ENCODE measurements at places on chromosomes 2 and 18.

DNA sequence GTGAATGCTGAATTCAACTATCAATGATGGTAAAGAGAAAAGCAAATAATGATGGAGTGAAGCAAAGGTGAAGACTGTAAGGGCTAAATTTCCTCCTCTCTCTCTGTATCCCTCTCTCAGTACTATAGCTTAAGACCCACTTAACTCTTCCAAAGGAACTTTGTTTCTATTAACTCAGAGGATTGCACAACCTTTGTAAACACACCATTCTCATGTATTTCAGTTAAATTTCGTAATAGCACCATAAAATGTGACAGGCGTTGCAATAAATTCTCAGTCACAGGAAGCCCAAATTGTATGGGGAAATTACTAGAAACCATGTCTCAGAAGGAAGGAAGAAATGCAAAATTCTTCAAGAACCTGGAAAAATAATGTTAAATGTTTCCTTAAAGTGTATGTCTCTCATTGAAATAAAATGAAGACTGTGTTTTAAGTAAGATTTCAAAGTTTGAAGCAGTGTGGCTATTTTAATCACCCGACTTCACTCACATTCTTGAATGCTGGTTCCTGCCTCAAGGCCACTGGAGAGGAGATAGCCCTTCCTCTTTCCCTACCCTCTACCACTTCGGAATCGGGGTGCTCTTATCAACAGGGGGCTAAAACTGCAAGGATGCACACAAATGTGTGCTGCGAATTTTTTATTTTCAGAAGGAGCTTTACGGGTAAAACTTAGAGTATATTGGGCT lies 112.1 kb downstream of the FTCDNL1 start:
- DNase-seq: no peak

GRCh38 chr2:235030126-235030525 lies 78.3 kb downstream of the SH3BP4 start:
- no peak for DNase-seq

DNA sequence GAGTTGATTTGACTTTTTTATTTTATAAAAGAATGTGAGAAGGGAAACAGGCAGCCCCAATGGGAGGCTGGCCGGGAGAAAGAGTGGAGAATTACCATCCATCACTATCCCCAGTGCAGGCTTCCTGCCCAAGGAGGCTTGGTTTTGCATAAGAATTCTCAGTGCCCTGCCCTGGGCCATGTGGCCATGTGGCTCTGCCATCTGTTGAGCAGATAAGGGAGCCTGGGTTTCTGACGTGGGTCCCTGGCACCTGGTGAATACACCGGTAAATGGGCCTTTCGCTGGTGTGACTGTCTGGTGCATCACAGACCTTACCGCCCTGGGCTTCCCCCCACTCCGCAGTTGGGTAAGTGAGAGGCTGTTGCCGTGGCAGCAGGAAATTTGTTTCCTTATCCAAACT lies 54.5 kb upstream of the TMEM163 start:
- DNase-seq: no peak

- DNase-seq: no peak
Observed at GRCh38 chr18:52716973-52717372, 377.0 kb downstream of the DCC start.

DNA sequence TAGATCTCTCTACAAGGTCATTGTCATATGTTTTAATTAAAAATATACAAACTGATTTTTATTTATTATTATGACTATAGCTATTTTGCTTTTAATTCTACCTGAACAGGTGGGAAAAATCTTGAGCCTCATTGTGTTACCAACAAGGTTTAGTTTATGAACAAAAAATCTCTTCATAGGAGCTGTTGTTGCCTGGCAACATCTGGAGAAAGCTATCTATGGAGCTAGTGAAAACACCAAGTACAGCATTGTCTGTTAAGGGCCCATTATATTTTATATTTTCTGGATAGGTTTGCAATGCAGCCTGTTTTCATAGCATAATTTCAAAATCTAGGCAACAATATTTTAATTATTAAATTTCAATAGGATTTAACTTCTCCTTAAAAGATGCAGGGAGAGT lies 383.0 kb upstream of the TMEFF2 start:
- DNase-seq: no peak

DNA sequence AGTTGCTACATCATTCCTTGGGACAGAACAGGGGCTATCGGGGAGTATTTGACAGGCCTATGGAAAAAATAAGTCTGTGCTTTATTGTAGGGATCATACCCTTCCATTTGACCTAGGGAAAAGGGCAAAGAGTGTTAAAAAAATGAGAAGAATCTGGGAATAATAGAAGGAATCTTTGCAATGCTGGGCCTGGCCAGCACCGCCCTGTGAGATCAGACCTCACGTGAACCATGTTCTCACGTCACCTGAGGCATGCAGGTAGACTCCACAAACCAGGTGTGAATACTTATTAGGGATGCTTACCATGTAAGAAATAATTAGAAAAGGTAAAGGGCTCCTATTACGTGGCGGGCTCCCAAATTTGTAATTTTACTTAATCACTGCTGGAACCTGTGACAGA lies 177.5 kb upstream of the GATA6 start:
- no peak for DNase-seq

DNA sequence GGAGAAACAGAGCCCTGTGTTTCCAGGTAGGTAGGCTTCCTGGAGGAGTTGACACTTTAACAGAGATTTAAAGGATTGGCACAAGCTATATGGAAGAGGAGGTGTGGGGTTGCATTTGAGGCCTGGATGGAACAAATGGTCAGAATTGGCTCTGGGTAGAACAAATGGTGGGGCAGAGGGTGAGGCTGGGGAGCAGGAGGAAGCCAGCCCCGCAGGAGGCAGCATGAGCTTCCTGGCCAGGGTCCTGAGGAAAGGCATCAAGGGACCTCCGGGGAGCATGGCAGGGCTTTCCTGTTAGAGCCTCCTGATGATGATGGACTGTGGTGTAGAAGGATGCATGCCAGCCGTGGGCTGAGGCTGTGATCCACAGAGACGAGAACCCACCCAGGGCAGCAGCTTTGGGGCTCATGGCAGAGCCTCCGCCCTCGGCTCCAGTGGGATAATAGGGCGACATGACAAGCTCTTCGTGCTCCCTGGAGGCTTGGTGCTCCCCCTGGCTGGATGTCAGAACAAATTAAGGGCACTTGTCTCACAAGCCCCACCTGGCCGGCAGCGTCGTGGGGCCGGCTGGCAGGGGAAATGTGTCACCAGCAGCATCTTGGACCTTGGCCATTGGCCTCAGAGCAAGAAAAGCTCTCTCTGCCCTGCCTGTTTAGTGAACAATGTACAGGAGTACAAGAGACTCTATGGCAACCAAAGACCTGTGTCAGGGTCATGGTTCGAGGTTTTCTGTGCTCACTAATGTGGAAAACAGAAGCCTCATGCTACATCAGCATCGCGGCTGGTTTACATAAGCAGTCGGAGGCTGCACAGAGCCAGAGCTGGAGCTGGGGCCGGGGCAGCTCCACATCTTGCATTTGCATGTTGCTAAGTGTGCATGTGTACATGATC lies 153.5 kb downstream of the MYCN start:
- DNase-seq: no peak

- DNase-seq: no peak
Observed at GRCh38 chr2:225581135-225581534, 181.6 kb downstream of the NYAP2 start.

- DNase-seq: no peak
Observed at GRCh38 chr18:41940506-41941215, 14.4 kb upstream of the PIK3C3 start.

DNA sequence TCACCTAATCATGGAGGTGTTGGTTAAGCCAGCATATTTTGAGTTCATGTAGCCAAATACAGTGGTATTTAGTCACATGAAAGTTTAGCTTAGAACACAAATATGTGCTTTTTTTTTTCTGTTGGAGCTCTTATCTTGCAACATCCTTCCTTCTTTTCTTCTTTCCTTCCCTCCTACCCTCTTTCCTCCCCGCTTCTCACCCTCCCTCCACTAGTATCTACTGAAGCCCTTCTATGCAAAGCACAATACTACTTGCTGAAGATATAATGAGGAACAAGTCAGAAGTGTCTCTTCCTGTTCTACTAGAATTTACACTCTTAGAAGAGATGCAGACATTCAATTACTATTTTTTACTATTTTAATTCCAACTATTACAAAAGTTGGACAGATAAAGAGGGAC lies 105.0 kb upstream of the ITGA4 start:
- peak; percentile 11 for DNase-seq

DNA sequence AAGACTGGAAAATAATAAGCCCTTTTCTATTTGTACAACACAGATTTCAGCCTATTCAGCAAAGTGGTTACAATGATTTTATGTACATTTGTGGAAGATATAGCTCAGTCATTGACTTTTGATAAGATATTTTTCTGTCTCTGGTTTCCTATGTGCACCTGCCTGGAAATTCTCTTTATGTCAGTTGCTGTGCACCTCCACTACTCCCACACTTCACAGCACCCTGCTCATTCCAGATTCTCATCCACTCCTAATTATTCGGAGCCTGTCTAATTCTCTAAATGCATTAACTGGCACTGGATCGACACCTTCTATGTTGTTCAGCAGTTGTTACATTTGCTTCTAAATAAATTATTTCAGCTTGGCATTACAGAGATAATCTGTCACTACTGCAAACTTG lies 275.1 kb upstream of the RND3 start:
- no peak for DNase-seq

DNA sequence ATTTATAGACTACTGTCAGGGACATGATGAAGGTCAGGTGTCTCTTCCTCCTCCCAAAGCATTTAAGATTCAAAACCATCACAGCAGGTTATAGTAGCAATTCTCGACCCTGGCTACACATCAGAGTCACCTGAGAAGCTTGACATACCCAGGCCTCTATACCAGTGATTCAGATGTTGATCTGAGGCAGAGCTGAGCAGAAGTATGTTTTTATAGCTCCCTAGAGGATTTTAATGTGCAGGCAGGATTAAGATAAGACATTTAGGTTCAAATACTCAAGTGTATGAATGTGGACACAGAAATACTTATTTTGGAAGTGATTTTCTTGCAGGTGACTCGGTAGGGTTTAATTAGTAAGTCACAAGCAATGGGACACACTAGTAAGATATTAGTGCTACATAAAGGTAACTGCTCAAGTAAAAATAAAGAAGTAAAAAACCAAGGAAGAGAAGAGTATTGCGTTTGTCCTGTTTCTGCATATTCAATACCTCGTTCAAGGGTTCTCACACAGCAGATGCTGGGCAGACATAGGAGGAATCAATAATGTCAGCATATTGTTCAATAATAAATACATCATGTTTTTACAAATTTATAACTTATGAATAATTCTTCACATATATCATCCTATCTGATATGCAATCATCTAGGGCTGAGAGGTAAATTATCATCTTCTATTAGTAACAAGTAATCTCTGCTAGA lies 7.0 kb downstream of the GCFC2 start:
- no peak for DNase-seq

GRCh38 chr18:63104868-63105267 lies 214.7 kb downstream of the BCL2 start:
- no peak for DNase-seq

GRCh38 chr2:234913208-234913626 lies 38.6 kb upstream of the SH3BP4 start:
- DNase-seq: no peak

- DNase-seq: no peak
Observed at GRCh38 chr18:63091671-63092364, 227.8 kb downstream of the BCL2 start.

GRCh38 chr18:61851940-61852451 lies 40.8 kb downstream of the RNF152 start:
- DNase-seq: no peak

DNA sequence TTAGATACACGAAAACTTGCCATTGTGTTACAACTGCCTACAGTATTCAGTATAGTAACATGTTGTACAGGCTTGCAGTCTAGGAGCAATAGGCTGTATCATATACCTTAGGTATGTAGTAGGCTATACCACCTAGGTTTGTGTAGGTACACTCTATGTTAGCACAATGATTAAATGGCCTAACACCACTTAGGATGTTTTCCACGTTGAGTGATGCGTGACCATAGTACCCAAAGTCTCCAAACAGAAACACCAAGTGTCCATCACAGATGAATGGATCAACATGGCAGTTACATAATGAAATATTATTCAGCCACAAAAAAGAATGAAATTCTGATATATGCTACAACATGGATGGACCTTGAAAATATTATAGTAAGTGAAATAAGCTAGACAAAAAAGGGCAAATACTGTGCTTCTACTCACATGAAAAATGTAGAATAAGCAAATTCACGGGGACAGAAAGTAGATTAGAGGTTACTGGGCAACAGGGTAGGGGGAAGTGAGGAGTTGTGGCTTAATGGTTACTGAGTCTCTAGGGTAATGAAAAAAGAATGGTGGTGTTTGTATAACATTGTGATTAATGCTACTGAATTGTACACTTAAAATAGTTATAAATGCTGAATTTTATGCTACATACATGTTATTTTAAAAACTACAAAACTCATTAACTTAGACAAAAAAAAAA lies 62.6 kb downstream of the TMEM131 start:
- DNase-seq: no peak

GRCh38 chr2:212911011-212911410 lies 240.4 kb downstream of the IKZF2 start:
- no peak for DNase-seq

DNA sequence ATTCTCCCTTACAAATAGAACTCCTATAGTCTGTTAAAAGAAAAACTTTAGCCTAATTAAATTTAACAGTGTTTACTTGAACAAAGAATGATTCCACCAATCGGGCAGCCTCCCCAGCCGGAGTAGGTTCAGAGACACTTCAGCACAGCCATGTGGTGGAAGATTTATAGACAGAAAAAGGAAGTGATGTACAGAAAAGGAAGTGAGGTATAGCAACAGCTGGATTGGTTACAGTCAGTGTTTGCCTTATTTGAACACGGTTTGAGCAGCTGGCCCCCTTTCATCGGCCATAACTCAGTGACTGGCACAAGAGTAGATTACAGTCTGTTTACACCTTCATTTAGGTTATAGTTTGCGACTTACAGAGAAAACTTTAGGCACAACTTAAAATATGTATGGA lies 2.1 kb upstream of the SKA1 start:
- DNase-seq: no peak

DNA sequence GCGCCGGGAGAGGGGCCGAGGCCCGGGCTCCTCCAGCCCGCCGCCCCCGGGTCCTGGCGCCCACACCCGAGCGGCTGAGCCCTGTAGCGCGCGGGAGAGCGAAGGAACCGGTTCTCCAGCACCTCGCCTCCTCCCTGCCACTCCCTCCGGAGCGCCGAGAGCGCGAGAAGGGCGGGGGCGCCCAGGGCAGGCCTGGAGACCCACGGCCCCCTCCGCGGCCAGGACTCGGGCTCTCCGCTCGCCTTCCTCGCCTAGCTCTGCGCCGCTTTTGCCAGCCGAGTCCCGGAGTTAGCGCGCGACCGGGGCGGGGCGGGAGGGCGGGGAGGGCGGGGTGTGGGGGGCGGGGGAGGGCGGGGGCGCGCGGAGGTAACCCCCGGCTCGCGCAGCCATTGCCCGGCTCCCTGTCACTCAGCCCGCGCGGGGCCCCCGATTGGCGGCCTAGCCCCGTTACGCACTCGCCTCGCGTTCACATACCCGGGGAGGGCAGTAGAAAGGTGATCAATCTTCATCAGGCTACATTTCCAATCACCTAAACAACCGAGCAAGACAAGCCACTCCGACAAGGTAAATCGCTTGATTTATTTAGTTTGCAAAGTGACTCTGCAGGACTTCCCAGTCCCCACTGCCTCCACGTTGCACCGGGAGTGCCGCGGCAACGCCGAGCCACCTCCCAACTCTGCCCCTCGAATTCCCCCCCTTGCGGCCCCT lies at the start of gene OTX1:
TSS of gene OTX1 (plus strand) at position 497 of the 708 bp plus-strand sequence. CDS start 2,161 bp downstream, outside the sequence.
- peak; percentile 75 for DNase-seq

- DNase-seq: no peak
Observed at GRCh38 chr2:4840791-4841190, 851.4 kb upstream of the SOX11 start.
